ENCODE measurements at places on chromosomes 7 and 10.

DNA sequence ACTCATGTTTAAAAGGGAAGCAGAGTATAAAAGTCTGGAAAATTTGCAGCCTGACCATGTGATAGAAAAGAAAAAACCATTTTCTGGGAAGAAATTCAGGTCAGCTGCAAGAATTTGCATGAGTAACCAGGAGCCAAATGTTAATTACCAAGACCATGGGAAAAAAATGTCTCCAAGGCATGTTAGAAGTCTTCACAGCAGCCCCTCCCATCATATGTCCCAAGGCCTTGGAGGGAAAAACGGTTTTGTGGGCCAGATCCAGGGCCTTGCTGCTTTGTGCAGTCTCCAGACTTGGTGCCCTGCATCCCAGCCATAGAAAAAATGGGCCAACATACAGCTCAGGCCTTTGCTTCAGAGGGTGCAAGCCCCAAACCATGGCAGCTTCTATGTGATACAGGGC is 1019.6 kb upstream of the SORCS1 start:
- DNase-seq, result no peak

- no peak for DNase-seq
Measured at GRCh38 chr10:117126034-117126433, 12.0 kb downstream of the VAX1 start.

GRCh38 chr7:149500201-149500600 is 2.6 kb upstream of the ZNF746 start:
- DNase-seq, result no peak

DNA sequence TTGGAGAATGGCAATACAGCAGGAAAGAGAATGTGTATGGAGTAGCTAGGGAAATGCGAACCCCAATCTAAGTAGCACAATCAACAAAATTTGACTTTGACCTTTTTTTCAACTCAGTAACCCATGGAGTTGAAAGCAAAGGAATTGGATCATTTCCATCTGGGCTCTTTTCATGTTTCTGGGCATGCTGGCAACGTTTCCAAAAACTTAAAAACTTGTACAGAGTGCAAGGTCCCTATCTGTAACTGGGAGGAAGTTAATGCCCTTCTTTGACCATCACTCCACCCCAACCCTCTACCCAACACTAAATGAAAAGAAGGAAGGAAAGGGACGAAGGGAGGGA is 1.3 kb upstream of the HIBADH start:
- no peak for DNase-seq

GRCh38 chr10:11245095-11245479 is 227.4 kb downstream of the CELF2 start:
- peak; percentile 57 for DNase-seq

DNA sequence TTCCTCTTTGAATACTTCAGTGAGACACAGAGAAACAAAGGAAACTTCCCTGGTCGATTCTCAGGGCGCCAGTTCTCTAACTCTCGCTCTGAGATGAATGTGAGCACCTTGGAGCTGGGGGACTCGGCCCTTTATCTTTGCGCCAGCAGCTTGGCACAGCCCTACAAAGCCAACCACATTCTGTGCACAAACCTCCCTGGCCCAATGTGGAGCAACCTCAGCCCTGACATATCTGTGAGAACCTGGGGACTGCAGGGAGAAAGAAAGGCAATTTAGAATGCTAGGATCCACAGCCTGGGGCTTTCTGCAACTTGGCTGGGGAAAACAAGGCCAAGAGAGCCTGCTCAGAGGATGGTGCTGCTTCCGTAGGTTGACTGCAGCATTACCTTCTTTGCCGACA is 63.5 kb upstream of the PRSS58 start:
- no peak for DNase-seq

GRCh38 chr10:7027913-7028808 is 382.7 kb downstream of the SFMBT2 start:
- DNase-seq, result peak; percentile 81

GRCh38 chr10:28946479-28946878 is 269.2 kb downstream of the BAMBI start:
- no peak for DNase-seq

GRCh38 chr10:77909749-77910375 is 16.7 kb downstream of the DLG5 start:
- DNase-seq, result peak; percentile 26

- no peak for DNase-seq
Measured at GRCh38 chr10:95181726-95182125, 12.3 kb upstream of the ACSM6 start.

DNA sequence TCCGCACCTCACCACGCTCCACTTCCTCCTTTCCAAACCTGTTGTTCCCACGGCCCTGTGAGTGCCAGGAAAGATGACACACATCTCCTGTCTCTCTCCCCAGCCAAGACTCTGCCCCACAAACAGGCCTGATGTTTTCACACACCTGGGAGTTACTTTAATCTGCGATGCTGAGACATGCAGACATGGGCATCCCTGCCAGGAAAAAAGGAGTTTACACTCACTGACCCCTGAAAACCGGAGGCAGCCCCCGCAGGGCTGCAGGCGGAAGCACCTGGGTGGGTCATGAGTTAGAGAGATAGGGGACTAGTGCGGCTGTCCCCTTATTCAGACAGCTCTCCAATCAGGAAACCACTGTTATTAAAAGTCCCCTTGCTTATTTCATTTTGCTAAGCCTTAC is 106.4 kb upstream of the CARD11 start:
- DNase-seq, result peak; percentile 25

DNA sequence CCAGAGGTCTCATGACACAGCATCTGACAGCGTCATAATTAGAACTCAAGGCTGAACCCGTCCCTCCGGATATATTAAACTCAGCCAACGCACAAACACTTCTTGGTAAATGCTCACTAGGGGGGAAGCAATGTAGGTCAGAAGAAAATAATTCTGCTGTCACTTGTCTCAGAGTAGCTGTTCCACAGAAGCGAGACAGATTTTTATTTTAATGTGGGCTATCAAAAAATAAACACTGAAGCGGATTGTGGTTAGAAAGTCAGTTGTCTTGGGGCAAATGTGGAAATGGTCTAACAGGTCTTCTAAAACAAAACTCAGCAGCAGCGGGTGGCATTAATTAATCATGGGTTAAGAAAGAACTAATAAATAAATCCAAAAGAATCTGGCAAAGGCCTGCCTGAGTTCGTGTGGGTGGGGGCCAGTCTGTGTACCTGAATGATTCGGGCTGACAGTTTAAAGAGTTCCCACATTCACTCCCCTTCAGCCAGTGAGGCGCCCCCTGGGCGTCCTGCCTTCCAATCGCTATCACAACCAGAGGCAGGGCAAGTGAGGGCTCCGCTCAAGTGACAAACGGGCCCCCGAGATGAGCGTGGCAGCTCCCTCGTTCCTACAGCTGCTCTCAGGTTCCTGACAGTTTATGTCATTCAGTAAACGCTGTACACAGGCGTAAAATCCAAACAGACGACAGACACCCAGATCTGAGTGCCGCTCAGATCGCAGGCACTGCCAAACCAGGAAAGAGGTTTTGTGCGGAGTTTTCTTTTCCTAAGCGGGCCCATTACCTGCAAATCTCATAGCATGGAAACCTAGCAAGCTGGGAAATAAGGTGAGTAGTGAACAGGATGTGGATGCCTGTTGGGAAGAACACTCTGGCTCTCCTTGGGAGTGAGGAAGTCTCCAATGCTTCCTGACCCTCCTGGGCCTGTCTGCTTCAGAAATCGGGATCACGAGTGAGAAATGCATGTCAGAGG is 52.9 kb downstream of the NRAP start:
- no peak for DNase-seq

GRCh38 chr10:43126759-43127424 is 11.4 kb upstream of the CSGALNACT2 start:
- peak; percentile 52 for DNase-seq

GRCh38 chr10:116629340-116629739 is 8.6 kb downstream of the PNLIPRP2 start:
- no peak for DNase-seq

GRCh38 chr7:26388256-26388655 is 96.6 kb downstream of the SNX10 start:
- peak; percentile 53 for DNase-seq

- DNase-seq, result peak; percentile 50
Measured at GRCh38 chr7:134831862-134832261, 52.4 kb downstream of the CALD1 start.

DNA sequence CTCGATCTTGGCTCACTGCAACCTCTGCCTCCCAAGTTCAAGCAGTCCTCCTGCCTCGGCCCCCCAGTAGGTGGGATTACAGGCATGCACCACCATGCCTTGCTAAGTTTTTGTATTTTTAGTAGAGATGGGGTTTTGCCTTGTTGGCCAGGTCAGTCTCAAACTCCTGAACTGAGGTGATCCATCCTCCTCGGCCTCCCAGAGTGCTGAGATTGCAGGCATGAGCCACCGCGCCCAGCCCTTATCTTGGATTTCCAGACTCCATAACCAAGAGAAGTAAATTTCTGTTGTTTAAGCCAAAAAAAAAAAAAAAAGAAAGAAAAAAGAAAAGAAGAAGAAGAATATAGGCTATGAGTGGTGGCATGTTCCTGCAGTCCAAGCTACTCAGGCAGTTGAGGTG is 53.3 kb upstream of the RABGEF1 start:
- no peak for DNase-seq

GRCh38 chr10:77386838-77387237 is 250.8 kb downstream of the KCNMA1 start:
- DNase-seq, result peak; percentile 24

DNA sequence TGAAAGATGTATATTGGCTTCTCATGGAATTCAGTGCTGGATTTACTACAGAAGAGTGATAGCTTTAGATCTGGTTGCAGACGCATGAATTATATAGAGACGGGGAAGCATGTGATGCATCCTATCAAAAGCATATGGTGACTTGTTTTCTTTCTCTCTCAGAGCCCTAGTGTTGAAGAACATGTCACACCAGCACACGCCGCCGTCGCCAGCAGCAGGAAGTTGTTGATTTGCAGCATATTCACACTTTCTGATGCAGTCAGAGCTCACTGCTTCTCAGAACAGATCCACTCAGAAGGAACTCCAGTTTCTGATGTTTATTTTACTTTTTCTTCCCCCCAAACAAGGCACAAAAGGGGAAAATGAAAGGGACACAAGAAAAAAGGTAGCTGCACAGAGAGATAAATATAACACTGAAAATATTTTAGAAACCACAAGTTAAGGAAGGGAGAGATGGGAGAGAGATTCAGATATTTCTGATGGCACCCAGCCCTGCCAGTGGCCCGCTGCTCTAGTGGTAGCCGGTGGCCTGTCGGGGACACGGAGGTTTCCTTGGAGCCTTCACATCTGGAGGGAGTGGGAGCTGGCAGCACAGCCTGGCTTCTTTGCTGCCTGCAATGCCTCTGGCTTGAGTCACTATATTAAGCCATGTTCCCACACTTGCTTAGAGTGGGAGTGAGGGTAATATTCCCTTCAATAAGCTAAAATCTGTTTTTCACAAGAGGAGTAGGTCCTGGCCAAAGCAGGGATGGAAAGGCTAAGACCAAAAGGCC is 123.2 kb downstream of the NRP1 start:
- no peak for DNase-seq

DNA sequence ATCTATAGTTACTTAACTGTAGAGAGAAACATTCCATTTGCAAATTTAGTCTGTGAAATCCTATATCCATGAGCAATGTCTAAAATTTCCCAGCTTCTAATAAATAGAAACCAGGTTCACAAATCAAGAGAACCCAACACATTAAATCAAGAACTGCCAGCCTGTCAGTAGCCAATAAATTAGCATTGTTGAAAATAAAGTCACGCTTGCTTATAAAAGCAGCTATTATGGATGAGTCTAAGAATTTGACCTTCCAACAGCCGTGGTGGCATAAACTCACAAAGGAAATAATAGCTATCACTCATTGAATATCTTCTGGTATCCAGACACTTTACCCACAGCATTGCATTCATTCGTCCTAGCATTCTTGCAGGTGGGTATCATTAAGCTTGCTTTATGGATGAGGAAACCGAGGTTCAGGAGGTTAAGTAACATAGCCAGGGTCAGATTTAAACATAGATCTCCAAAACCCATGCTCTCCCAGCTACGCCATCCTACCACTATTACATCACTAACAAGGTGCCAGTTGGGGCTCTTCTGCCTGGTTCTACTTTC is 260.1 kb upstream of the YAE1 start:
- no peak for DNase-seq

- DNase-seq, result no peak
Measured at GRCh38 chr10:76074659-76075058, 643.2 kb downstream of the LRMDA start.

- DNase-seq, result peak; percentile 76
Measured at GRCh38 chr7:24764972-24765744, 7.9 kb upstream of the GSDME start.

DNA sequence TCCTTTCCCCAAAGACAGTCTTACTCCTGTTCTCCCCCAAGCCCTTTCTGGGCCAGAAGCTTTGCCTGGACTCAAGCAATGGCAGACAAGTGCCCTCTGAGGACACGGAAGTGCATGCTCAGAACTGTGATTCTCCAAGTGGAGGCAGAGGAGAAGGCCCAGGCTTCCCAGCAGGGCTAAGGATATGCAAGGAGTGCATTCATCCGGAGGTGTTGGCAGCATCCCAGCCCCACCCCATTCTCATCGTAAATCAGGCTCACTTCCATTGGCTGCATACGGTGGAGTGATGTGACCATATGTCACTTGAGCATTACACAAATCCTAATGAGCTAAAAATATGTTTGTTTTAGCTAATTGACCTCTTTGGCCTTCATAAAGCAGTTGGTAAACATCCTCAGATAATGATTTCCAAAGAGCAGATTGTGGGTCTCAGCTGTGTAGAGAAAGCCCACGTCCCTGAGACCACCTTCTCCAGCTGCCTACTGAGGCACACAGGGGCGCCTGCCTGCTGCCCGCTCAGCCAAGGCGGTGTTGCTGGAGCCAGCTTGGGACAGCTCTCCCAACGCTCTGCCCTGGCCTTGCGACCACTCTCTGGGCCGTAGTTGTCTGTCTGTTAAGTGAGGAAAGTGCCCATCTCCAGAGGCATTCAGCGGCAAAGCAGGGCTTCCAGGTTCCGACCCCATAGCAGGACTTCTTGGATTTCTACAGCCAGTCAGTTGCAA is 1.4 kb upstream of the RBP3 start:
- DNase-seq, result no peak

GRCh38 chr7:45923290-45923689 is 2.2 kb upstream of the IGFBP3 start:
- peak; percentile 65 for DNase-seq

DNA sequence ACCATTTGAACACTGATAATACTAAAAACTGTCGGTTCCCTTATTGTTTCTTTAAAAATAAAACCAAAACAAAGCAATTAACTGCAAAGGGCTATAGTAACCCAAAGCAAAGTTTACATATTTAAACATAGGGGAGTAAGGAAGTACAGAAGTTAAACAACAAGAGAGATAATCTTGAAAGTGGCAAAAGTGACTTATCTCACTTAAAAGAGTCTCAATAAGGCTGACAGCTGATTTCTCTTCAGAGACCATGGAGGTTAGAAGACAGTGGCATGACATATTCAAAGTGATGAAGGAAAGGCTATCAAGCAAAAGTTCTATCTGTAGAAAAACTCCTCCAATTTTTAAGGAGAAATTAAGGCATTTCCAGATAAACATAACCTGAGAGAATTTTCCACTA is 233.5 kb upstream of the HDAC9 start:
- no peak for DNase-seq

DNA sequence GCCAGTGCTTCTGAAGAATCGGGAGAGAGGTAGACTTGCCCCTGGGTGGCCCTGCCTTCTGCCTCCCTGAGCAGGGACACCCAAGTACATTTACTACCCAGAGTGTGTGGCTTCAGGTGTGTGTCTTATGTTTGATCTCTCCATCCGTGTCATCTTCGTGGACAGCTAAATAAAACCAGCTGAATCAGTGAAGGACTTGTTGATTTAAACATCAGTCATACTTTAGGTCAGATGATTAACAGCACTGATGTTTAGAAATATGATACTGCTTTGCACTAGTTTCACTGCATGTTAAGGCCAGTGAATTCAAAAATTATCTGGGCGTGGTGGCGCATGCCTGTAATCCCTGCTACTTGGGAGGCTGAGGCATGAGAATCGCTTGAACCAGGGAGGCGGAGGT is 4.0 kb downstream of the MTG1 start:
- no peak for DNase-seq

Data from suppressor macrophage treated with lipopolysaccharide for 1 hour (primary cell).